Right cardiac atrium (tissue), 5 donors: ENCODE measurements at places on chromosomes 11 and 22. TPM values are rescaled to one million over a fixed set of nuclear protein-coding genes. Genes with fewer than 3 reads are reported as not detected.

CHST1 gene
- 2.7 TPM for polyA plus RNA-seq

CCDC87 gene
- 0.43 TPM for polyA plus RNA-seq

NTM gene
- 35.0 TPM for polyA plus RNA-seq

OR52N2 gene
- not detected for polyA plus RNA-seq

MCHR1 gene
- 2.0 TPM for polyA plus RNA-seq

SCGB2A2 gene
- polyA plus RNA-seq: not detected

FGF4 gene
- polyA plus RNA-seq: not detected

ART1 gene
- polyA plus RNA-seq: not detected

PLAAT5 gene
- 4.2 TPM for polyA plus RNA-seq

SAA2 gene
- 14.9 TPM for polyA plus RNA-seq

SERPIND1 gene
- 1.4 TPM for polyA plus RNA-seq

SLC15A3 gene
- polyA plus RNA-seq: 24.6 TPM

BIK gene
- polyA plus RNA-seq: 0.52 TPM

CLNS1A gene
- 69.4 TPM for polyA plus RNA-seq

CD248 gene
- polyA plus RNA-seq: 12.0 TPM

OR51B5 gene
- 0.14 TPM for polyA plus RNA-seq

MAPK11 gene
- 8.8 TPM for polyA plus RNA-seq

DDI1 gene
- polyA plus RNA-seq: not detected

MS4A2 gene
- 0.09 TPM for polyA plus RNA-seq

CCDC157 gene
- 0.66 TPM for polyA plus RNA-seq

TESMIN gene
- polyA plus RNA-seq: 0.38 TPM

BACE1-AS gene
- 6.6 TPM for polyA plus RNA-seq

MRGPRG gene
- not detected for polyA plus RNA-seq

SLCO2B1 gene
- 5.1 TPM for polyA plus RNA-seq

SHANK2 gene
- polyA plus RNA-seq: 0.23 TPM

TPBGL gene
- 0.05 TPM for polyA plus RNA-seq

PHETA2 gene
- polyA plus RNA-seq: 6.4 TPM

LINC01488 gene
- polyA plus RNA-seq: 0.16 TPM

RASL10A gene
- 1.2 TPM for polyA plus RNA-seq

OR5B12 gene
- polyA plus RNA-seq: not detected

OR52D1 gene
- polyA plus RNA-seq: not detected

SEC14L6 gene
- 0.20 TPM for polyA plus RNA-seq

RBFOX2 gene
- 36.7 TPM for polyA plus RNA-seq

DEPDC5 gene
- polyA plus RNA-seq: 6.9 TPM

LIF gene
- 0.54 TPM for polyA plus RNA-seq

TYR gene
- polyA plus RNA-seq: not detected

TLCD5 gene
- 7.5 TPM for polyA plus RNA-seq

MRGPRX4 gene
- not detected for polyA plus RNA-seq
